Right renal cortex interstitium (tissue), 3 donors: ENCODE measurements at places on chromosomes 5 and 9. TPM values are rescaled to one million over a fixed set of nuclear protein-coding genes. Genes with fewer than 3 reads are reported as not detected.

DNA sequence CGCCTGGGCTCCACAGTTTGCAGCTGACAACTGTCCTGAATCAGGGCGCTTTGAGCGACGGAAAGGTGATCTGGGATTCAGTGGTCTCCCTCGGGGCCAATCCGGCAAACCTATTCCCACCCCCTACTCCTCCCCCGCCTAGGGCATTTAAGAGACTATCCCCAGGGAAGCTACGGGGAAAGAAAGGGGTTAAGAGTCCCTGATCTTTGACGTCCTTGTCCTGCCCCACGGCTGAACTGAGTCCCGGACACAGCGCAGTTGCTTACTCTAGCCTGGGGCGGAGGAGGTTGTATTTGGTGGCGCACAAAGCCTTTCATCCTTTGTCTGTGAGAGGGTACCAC is 3.4 kb downstream of the RORB start:
- DNase-seq = no peak

PROB1 gene
- polyA plus RNA-seq = 1.7 TPM

DNA sequence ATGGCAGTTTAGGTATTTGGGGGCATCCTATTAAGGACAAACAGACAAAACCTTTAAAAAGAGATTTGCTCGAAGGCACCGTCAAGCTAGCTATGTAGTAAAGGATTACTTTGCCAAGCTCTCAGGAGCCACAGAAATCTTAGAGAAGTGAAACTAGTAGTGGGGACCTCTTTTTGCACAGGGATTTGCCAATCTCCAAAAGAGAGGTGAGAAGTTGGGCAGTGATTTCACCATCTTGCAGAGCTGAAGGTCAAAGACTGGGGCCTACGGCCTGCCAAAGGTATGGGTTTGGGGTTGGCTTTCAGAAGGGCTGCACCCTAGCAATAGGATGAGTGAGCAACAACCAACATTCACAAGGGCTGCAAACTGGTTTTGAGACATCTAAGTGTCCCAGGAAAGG is 1.6 kb upstream of the FCN1 start:
- DNase-seq = no peak

DNA sequence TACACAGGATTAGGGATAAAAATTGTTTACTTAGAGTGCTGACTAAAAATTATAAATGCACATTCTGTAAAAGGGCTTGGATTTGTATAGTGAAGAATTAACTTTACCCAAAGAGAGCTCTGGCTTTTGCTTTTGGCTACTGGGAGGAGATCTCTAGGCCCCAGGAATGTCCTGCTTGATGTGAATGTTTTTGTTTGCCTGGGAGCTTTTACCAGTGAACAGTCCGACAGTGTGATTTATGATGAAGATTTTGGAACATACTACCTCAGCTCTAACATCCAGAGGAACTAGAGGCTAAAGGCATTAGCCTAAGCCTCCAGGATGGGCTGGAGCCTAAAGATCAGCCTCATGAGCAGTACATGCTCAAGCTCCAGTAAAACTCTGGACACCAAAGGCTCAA is 103.7 kb upstream of the RFX3 start:
- no peak for DNase-seq

DNA sequence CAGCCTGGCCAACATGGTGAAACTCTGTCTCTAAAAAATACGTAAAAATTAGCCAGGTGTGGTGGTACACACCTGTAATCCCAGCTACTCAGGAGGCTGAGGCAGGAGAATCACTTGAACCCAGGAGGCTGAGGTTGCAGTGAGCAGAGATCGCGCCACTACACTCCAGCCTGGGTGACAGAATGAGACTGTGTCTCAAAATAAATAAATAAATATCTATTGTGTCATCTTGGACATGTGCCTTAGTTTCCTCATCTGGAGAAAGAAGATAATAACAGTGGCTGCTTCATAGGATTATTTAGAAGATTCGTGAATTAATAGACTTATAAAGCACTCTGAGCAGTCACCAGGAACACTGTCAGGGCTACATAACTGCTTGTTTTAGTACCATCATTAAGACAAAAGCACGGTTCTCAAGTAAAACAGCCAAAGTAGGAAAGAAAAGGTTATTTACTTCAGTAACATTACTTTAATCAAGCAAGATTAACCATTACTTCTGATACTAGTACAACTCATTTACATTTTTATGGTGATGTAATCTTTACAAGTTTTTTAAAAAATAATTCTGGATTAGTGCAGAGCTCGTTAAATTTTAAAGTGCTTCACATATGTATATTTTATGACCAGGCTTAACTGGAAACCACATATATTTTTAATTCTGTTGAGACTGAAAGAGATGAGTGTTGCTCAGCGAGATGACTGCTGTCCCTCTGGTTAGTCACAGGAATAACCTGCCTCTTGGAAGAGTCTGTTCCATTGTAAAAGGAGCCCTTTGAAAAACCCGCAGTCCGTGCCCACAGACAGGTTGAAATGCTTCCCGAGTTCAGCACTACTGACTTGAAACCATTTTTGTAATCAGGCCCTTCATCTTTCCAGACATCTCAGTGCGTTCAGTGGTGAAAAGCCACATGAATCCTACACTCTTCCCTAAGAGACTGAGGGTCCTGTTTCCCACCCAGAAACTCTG is 36.7 kb downstream of the ANKH start:
- DNase-seq = no peak

CDHR2 gene
- polyA plus RNA-seq = 23.1 TPM

DNA sequence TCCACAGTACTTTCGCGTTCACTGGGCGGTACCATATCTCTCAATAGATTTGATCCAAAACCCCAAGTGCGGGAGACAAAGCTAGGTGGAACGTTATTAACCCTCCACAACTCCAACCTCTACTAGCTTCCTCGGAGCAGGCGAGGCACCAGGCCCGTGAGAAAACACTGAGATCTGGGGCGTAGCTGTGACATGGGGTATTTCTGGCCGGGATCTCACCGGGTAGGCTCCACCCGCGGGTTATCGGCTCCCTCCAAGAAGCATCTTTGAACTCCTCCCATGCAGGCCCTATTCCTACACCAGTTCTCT is 350 bp upstream of the SLC25A46 start:
- DNase-seq = no peak

- DNase-seq = no peak
Observed at GRCh38 chr5:164481270-164481669, 975.9 kb downstream of the MAT2B start.

- no peak for DNase-seq
Observed at GRCh38 chr9:33318225-33318624, 27.9 kb downstream of the NFX1 start.

SPINK7 gene
- polyA plus RNA-seq = 0.27 TPM

- DNase-seq = no peak
Observed at GRCh38 chr5:135714126-135714894, 120.2 kb upstream of the SLC25A48 start.

DNA sequence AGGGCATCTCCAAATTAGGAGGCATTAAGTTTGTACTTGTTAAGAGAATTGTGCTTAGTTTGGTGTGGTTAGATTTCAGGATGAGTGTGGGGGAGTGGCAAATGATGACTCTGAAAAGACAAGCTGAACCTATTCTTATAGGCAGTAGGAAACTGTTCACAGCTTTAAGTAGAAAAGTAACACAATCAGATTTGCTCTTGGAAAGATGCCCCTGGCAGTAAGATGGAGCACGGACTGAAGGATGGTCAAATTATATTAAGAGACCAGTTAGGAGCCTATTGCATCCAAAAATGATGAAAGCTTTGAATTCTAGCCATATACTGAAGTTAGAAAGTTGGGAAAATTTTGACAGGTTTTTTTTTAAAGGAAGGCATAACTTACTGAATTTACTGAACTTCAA is 254.2 kb upstream of the MEF2C start:
- DNase-seq = no peak

RNF208 gene
- 5.2 TPM for polyA plus RNA-seq

DNA sequence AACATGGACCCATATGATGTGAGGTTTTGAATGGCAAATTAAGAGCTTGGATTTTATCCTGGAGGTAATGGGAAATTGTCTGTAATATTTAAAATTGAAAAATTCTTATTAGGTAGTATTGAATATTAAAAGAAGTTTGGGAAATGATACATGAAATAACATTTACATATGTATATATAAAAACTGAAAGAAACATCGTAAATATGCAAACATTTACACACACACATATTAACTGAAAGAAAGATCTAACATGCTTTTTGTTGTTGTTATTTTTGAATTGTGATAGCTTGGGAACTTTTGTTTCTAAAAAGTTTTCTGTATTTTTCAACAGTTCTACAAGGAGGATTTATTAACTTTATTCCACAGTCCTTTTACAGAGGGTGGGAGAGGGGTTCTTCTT is 82.8 kb upstream of the ITGA2 start:
- no peak for DNase-seq

DNA sequence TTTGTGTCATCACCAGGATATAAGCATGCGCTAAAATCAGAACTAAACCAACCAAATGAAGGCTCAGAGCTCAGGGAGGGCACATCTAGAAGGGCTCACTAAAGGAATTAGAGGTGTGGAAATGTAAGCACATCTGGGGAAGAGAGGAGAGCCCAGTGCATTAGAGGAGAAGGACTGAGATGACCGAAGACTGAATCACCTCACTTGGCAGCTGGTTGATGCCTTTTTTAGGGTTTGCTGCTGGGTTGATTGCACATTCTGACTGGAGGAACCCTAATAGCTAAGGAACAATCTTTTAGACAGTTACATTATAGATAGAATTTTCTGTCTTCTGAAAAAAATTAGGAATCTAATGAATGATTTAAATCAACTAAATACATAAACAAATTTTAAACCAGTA is 8.2 kb upstream of the IFNA21 start:
- no peak for DNase-seq

- DNase-seq = no peak
Observed at GRCh38 chr5:174056064-174056847, 10.8 kb downstream of the NSG2 start.

DNA sequence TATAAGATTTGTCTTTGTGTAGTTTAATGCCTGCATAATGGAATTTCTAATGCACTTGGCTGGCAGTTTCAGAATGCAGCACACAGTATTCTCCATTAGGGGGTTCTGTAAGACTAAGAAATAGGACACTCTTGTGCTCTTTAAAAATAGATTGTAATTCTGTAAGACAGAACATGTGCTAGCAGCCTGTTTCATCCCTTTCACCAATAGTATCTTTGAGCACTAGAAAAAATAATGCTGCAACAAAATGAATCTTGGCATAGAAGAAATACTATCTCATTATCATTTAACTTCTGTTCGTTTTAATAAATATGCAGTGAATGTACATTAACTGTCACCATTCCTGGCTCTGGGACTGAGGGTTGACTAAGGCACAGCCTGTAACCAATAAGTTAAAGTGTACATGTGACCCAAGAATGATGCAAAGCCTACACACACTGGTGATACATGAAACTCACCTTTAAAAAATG is 23.8 kb upstream of the ZNF622 start:
- no peak for DNase-seq
